Stimulated activated CD8-positive, alpha-beta memory T cell treated with anti-CD3 and anti-CD28 coated beads, Interleukin-15, amount 100 ng/mL, for 4 hours (primary cell): ENCODE measurements at places on chromosomes 12 and 14.

DNA sequence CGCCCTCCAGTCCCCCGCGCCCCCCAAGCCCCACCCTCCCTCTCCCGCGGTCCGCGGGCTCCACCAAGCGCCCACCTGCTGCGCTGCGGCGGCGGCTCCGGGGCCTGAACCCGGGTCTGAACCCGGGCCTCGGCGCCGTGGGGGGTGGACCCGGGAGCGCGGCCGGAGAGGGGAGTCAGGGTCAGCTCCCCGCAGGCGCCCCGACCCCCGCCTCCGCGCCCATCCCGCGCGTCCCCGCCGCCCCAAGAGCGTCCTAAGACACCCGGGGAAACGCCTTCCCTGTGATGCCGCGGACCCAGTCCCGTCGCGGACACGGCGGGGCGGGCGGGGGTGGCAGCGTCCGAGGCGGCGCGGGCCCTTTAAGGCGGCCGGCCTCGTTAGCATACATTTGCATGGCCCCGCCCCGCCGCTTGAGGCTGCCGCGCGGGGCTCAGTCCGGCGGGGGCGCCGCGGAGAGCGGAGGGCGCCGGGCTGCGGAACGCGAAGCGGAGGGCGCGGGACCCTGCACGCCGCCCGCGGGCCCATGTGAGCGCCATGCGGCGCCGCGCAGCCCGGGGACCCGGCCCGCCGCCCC lies at the start of gene MMP17:
Gene MMP17 (plus strand): TSS at position 433 of the 574 bp plus-strand sequence. CDS start 102 bp downstream, at position 535.
- no peak for DNase-seq

GRCh38 chr12:116339062-116339461 lies 61.6 kb upstream of the MED13L start:
- DNase-seq: no peak

DNA sequence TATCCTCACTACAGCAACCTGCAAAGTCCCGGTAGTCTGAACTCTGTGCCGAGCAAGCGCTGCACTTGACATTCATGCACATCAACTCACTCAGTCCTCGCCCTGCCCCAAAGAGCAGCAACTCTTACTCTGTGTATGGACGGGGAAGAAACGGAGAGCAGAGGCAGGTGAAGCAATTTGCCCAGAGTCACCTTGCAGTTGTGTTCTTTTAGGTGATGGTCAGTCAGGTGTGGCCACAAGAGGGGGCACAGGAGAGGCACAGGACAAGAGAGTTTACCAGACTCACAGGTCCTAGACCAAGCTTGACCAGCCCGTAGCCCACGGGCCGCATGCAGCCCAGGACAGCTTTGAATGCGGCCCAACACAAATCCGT lies 39.1 kb downstream of the TSPAN11 start:
- DNase-seq: no peak

DNA sequence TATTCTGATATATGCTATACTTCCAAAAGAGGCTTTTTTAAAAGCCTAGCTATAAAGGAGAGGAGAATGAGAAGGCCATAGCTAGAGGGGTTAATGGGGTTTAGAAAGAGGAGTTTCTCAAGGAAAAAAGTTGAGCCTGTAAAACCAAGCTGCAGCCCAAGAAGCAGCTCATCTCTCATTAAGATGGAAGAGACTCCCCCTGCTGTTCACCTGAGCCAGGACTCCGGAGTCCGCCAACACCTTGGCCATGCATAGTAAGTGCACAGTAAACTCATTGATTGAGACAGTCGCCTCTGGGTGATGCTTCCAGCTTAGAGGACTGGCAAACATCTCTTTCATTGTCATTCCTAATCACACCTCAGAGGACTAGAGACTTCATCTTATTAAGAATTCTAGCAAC lies 46.2 kb downstream of the ANO2 start:
- DNase-seq: no peak

- DNase-seq: no peak
Measured at GRCh38 chr12:31872831-31873604, 86.2 kb upstream of the RESF1 start.

DNA sequence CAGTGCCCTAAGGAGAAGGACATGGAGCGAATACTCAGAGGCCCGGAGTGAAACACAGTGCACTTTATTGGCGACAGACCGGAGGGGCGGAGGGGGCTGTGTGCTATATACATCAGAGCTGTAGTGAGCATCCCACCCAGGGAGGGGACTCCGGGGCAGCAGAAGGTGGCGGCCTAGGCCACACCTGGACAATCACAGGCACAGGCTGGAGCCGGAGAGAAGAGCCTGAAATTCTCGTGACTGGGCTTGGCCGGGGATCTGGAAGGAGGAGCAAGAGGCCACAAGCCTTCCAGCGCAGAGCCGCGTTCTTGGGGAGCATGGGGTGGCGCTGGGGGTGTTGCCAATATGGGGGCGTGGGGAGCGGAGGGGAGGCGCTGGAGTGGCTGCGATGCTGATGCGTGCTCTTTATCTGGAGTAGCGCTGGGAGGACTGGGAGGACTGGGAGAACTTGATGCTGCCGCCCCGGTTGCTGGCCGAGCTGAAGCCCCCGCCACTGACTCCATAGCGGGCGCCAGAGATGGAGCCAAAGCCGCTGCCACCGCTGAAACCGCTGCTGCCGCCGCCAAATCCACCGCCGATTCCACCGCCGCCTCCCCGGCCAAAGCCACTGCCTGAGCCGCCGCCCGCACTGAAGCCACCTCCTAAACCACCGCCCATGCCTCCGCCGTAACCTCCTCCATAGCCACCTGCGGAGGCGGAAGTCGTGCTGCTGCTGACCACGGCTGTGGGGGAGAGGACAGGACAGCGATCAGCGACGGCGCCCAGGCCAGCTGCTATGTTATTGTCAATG lies 6.1 kb downstream of the KRT3 start:
- DNase-seq: no peak

DNA sequence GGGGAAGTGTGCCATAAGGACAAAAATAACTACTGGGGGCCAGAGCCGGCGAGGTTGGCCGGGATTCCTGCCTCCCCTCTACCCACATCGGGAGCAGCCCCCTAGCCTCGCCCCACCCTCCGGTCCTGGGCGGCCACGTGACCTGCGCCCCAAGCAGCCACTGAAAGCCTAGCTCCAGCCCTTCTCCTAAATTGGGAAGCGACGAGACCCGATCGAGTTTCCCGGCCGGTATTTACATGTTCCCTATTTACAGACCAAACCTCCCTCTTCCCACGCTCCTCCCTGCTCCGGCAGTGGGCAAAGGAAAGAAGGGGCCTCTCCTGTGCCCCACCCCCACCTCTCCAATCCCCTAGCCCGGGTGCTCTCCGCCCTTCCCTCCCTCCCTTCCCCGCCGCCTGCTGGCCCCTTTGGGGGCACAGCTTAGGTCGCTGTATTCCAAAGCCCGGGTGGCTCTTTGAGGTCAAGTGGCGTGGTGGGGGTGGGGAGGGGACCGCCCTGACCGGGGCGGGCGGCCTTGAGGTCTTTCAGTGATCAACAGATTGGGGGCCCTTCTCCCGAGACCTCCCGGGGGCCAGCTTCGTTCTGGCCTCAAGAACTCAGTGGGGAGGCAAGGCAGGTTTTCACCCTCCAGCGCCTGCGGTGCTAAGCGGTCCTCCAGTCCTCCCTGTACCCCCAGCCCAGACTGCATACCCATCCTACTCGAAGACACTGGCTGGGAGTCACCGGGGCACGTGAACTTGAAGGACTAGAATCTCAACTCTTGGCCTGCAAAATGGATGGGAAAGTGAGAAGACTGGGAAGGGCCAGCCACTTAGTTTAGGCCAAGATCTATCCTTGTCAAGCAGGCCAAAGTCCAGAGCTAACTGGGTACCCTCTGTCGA lies 6.3 kb upstream of the CTDSP2 start:
- DNase-seq: no peak

GRCh38 chr14:32784405-32784804 lies 154.3 kb upstream of the NPAS3 start:
- DNase-seq: no peak

- DNase-seq: no peak
Measured at GRCh38 chr14:34046799-34047520, 96.1 kb upstream of the EGLN3 start.

GRCh38 chr12:117097159-117097558 lies 2.1 kb downstream of the TESC start:
- no peak for DNase-seq

GRCh38 chr14:55693904-55694303 lies 113.9 kb downstream of the KTN1 start:
- no peak for DNase-seq

DNA sequence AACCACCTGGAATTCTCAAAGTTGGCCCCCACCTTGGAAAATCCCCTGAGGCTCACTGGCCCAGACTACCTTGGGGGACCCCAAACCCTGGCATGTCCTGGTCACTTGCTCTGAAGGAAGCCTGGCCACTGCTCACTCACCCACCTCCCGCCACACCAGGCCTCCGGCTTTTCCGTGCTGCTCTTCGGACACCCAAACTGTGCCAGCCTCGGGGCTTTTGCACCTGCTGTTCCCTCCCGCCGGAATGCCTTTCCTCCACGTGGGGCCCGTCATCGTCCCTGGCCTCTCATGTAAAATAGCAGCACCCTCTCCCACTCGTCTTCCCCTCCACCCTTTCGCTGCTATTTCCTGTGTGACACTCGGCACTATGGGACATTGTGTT lies 87.2 kb upstream of the NCOR2 start:
- no peak for DNase-seq

DNA sequence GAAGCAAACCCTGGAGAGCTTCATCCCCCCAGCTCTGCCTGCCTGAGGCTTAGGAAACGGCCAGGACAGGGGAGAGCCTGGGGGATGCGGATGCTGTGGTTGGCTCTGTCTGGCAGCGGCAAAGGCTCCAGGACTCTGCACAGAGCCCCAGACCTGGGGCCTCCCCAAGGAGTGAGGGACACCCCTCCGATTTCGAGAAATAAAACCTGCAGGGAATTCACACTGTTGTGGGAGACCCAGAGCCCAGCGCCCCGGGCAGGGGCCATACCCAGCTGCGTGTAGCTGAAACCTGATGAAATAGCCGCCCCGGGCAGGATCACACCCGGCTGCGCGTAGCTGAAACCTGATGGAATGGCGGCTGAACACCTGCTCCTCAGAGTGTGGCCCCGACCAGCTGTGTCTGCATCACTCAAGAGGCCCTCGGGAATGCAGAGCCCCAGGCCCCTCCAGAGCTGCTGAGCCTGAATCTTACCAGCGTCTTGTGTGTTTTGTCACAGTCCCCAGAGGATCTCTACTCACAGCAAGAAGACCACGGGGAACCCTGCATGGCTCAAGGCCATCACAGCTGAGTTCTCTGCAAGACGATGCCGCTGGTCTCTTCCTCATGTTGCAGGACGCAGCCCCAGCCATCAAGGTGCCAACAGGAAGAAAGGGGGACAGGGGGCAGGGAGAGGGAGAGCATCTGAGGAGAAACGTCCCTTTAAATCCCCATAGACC lies 46.5 kb upstream of the GALNT9 start:
- no peak for DNase-seq

- DNase-seq: no peak
Measured at GRCh38 chr14:81485372-81485771, 48.3 kb downstream of the SEL1L start.
